ENCODE measurements at places on chromosomes 1 and 21.

DNA sequence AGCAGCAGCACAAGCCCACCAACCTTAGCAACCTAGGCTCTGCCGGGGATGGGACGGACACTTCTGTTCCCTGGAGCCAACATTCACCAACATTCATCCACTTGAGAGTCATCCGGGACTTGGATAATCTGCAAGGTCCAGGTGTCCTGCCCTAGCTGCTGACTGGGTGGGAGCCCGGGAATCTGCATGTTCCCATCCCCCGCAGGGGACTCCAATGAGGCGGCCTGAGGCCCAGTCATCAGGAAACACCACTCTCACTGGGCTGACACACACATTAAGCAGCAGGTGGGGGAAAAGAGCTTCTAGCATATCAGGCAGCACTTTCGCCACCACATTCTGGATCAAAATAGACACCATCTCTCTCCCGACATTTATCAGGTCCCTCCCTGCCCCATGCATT is 38.4 kb upstream of the CCSAP start:
- DNase-seq, result no peak

DNA sequence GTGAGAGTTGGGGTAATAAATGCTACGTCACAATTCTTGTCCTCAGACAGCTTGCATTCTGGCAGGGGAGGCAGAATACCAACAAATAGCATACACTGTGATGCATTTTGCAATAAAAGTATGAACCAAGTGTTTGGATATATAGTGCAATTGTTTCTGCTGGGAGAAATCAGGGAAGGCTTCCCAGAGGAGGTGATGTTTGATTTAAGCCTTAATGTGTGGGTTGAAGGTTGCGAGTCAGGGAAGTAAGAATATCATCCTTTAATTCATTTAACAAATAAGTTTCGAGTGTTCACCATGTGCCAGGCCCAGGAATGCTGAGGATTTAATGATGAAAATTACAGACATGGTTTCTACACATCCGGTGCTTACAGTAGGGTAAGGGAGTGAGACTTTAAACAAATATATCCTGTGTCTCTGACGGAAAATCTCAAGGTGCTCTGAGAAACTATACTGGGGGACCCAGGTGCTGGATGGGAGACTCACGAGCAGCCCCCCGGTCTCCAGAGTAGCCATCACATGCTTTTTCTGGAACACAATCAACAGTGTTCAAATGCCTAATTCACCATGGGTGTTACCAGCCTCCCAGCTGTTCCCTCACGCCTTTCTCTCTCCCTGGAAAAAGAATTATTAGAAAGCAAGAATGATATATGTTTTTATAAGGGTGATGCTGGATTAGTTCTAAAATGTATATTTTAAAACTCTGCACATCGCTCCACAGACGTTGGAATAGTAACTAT is 31.7 kb downstream of the RASSF5 start:
- no peak for DNase-seq

GRCh38 chr1:152159144-152159543 is at the start of gene RPTN:
Gene RPTN, minus strand, starts transcription at chr1:152159228. Its CDS starts 1,339 bp downstream, at chr1:152157889.
- DNase-seq, result no peak

GRCh38 chr1:19942657-19943056 is 19.2 kb upstream of the PLA2G2E start:
- DNase-seq, result no peak

Measured in suppressor macrophage treated with lipopolysaccharide for 1 hour (primary cell).